Inflammatory macrophage treated with lipopolysaccharide for 1 hour (primary cell): ENCODE measurements at places on chromosomes 2 and 18.
A peak's percentile ranks its signal among the peaks of the same experiment; 100 is the strongest.

GRCh38 chr2:191270306-191271161 lies 25.3 kb downstream of the MYO1B start:
- DNase-seq = no peak

DNA sequence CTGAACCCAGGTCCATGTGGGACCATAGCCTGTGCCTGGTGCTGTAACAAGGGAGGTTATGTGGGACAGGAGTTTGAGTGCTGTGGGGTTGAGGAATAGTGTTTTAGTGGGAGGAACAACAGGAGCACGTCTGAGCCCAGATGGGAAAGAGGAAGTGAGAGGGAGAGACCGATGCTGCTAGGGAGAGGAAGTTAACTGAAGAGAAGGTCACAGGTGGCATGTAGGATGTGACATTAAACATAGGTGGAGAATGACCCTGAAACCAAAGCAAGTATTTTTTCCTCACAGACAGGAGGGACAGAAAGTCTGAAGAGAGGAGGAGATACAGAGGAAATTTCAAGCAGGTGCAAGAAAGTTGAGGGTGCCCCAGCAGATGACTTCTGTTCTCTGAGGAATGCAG lies 87.8 kb downstream of the ACOXL start:
- peak; percentile 20 for DNase-seq

- DNase-seq = no peak
Measured at GRCh38 chr2:20665243-20666004, 1.5 kb upstream of the GDF7 start.

- DNase-seq = no peak
Measured at GRCh38 chr2:36973320-36973719, 7.0 kb upstream of the STRN start.

GRCh38 chr2:7704296-7704865 lies 787.2 kb downstream of the RNF144A start:
- DNase-seq = peak; percentile 8

DNA sequence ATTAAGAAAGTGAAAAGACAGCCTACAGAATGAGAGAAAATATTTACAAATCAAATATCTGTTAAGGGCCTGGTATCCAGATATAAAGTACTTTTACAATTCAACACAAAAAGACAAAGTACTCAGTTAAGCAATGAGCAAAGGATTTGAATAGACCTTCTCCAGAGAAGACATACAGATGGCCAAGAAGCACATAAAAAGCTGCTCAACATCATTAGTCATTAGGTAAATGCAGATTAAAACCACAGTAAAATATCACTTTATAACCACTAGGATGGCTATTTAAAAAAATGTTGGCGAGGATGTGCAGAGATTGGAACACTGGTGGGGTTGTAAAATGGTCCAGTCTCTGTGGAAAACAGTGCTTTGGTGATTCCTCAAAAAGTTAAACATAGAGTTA lies 38.9 kb downstream of the RAB31 start:
- no peak for DNase-seq

DNA sequence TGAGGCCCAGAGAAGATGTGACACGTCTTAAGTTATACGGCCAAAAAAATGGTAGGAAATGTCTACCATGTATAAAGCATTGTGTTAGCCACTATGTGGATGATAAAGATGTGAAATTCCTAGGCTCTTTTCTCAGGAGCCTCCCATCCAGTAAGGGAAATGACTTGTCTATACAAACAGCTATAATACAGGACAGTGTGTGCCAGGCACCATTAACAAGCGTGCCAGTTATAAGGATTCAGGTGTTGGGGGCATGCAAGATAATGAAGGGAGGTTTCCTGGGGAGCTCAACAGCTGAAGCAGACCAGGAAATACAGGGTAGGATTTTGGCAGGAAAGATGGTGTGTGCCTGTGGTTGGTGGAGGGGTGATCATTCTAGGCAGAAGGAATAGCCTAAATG lies 37.6 kb downstream of the ALPK2 start:
- DNase-seq = no peak

GRCh38 chr2:25435421-25435820 lies 93.7 kb upstream of the DNMT3A start:
- DNase-seq = no peak

DNA sequence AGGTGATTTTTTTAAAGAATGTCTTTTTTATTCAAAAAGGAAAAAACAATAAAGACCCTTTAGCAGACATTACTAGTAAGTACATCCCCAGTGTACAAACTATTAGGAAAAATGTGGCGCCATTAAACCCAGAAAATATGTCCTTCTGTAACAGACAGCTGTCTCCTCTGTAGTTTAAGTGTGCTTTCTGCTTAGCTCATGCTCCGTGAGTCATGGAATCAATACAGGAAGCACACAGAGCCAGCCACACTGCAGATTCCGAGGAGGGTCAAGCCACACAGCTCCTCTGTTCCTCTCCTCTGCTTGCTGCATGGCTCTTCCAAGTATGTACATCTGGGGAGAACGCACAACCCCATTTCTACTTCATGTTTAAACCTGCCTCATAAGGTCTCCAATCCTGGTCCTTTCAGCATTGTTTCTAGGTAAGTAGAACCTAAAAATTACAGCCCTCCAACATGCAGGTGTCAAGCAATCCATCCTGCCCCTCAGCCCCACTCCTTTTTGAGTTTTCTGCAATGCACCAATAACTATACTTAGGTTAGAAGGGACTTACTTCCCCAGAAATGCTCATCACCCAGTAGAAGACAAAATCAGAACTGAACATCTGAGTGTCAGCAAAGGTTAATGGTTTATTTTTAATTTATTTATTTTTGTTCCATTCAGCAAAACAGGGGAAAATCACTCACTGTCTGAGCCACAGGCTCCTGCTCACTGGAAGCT lies 37.5 kb downstream of the ACVR1 start:
- peak; percentile 79 for DNase-seq

GRCh38 chr2:232049350-232049749 lies 87.8 kb downstream of the DIS3L2 start:
- DNase-seq = no peak

GRCh38 chr2:55139305-55139704 lies 89.1 kb upstream of the RTN4 start:
- no peak for DNase-seq

DNA sequence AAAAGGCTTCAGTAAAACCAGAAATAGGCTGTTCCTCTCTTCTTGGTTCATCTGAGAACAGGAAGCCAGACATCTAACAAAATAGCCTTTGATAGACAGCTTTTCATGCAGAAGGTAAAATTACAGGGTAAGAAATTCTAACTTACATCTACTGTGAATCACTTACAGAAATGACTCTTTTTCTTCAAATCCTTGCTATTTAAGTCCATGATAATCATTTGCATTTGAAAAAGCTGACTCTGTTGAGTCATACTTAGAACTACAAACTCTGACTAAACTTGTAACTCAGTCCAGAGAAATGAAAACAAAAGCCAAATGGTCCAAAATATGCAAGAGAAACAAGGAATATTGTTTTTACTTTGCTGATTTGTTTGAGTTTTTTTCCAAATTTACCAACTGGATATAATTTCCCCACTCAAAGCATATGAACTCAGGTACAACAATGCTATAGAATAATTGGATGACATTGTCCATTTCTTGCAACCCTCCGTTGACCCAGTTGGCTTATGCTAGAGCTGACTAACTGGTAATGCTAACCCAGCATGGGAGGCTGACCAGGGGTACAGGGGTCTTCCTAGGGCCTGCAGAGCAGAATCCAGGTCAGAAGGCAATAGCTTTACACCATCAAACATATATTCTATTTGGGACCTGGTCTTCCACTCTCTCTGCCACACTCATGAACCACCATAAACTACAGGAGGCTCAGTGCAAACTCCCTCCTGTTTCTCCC lies 18.8 kb upstream of the MREG start:
- DNase-seq = no peak

DNA sequence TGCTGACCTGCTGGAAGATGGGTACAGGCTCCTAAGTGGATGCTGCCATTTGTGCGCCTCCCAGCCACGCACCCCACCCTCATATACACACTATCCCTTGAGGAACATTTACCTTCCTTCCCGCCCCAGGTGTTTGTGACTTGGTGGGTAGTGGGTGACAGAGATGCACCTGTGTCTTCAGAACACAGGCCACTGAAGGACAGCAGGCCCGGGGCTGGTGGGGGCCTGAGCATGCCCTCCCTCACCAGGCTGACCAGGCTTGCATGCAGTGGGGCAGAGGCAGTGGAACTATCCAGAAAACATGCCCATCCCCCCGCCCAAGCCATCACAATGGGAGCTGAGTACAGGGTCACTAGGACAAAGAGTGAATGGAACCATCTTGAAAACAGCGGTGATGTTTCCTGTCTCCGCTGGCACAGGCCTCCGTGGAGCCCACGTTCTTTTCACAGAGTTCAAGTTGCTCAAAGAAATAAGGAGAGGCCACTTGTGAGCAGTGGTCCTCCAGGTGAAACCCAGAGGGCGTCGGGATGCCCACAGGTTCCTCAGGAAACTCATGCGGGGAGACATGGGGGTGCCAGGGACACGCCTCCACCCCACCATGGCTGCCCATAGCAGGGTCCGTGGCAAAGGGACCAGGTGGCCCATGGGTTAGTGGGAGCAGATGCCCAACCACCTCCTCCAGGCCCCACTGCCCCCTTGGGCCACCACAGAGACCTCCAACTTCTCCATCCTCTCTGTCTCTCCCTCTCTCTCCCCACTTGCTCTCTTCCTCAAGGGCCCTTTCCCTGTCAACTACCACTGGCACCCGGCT lies 90.9 kb downstream of the MALT1 start:
- DNase-seq = no peak

DNA sequence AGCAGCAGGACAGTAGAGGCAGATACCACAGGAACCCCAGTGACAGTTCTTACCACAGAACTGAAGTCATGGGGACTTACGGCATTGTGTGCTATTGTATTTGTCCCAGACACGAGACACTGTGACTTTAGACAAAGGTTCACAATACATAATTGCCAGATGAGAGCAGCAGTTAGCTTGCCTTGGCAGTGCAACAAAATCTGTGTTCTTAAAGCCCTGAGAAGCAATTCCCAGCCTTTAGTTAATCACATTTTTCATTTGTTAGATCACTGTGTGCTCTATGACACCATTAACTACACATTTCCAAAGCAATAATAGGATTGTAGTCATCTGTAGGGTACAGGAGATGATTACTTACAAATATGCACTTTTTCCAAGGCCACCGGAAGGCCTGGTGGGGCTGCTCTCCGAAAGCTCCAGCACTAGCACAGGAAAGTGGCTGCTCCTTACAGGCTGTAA lies 97.5 kb upstream of the LDLRAD4 start:
- no peak for DNase-seq

DNA sequence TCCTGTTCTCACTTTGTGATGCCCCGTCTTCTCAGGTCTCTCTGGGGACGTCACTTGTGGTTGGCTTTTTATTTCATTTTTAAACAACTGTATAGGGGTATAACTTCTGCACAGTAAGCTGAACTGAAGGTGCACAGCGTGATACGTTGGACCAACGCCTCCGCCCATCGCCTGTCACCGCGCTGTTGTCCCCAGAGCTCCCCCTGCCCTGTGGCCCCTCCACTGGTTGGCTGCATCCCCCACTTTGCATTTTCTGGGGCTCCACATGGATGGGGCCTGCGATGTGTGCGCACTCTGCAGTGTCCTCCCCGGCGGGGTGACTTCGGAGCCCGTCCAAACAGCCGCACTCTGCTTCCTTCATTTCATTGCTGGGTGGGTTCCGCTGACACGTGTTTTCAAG lies 14.3 kb downstream of the GPR35 start:
- DNase-seq = no peak

- DNase-seq = no peak
Measured at GRCh38 chr2:216399621-216400020, 12.7 kb upstream of the SMARCAL1 start.

GRCh38 chr18:58481321-58482180 lies 147.3 kb downstream of the ALPK2 start:
- DNase-seq = no peak

GRCh38 chr2:41160439-41160838 lies 708.5 kb upstream of the SLC8A1 start:
- no peak for DNase-seq

- no peak for DNase-seq
Measured at GRCh38 chr2:157501026-157501425, 57.1 kb upstream of the CYTIP start.

DNA sequence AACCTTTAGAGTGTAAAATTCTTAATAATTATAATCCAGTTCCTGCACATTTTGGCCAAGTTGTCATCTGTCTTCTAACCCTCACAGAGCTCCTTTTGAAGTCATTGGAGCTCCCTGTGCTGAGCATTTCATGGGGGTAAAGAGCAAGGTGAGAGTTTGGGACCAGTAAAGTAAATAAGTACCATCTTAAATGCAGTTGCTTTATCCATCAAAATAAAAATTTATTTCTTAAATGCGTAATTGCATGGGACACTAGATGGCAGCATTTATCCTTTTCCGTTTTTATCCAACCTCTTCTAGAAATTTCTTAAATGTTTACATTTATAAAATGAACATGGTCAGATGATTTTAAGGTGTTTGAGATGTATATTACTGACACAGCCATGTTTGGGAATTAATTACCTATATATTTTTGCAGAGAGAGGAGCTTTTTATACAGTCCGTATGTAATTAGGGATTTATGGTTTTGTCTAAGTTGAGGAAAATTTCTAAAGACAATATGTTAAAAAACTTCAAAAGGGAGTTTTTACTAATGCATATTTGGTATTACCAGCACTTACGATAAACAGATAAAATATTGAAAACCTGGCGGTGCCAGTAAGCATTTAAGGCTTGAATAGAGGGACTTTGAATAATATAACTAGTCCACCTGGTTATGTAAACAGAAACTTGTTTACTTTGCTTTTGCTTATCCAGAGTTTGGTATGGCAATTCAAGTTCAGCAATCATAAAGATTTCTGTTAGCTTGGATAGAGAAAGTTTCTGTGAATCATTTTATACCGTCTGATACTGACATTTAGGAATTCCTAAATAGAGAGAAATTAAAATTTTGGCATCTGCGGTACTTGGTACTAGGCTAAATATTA lies 54.5 kb downstream of the ACSL3 start:
- peak; percentile 52 for DNase-seq

DNA sequence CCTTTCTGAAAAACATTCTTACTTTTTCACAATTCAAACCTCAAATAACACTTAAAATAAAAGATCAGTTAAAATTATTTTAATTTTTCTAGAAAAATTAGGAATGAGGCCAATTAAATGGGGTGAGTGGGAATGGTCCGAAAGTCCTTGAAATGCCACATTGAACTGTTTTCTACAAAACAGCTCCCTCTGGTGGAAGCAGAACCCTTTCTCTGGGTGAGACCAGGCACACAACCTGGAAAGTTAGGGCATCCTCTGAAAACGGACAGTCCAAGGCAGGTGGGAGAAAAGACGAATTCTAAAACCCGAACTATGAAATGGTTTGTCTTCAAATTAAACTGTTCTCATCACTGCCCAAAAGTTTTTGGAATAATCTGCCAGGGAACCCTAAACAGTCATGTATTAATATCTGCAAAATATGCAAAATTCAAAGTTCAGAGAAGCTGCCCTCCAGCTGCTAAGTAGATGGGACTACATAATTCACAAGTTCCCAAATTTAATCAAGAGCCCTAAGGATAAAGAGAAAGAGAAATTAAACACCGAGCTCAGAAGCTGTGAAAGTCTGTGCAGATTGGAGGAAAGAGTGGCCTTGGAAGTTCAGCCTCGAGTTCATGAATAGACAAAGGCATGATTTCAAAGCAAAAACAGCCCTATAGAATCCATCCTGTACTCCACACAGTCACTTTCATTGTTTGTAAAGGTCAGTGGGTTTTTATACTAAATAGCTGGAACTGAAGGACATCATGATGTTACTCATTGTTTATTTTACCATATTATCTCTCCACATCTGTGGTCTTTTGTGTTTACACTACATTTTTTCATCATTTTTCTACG lies 108.3 kb downstream of the PIEZO2 start:
- peak; percentile 71 for DNase-seq

- DNase-seq = no peak
Measured at GRCh38 chr2:51304311-51304710, 272.4 kb upstream of the NRXN1 start.

GRCh38 chr2:41832218-41832617 lies 215.6 kb upstream of the PKDCC start:
- DNase-seq = no peak
